A549 treated with Mapracorat at 1 μM for 4 hours (cell line): ENCODE measurements at places on chromosomes 6 and 20. TPM values are rescaled to one million over a fixed set of nuclear protein-coding genes. Genes with fewer than 3 reads are reported as not detected.

C20orf141 gene
- total RNA-seq: 0.39 to 0.49 TPM in 2 of 5 replicates, not detected in the others

COL11A2 gene
- total RNA-seq: 0.69 to 1.1 TPM (median 0.83 TPM) in 5 replicates

GSTA3 gene
- total RNA-seq: not detected in 5 replicates

UNC93A gene
- total RNA-seq: not detected in 5 replicates

OR2J3 gene
- not detected in 5 replicates for total RNA-seq

MEA1 gene
- 88.1 to 96.0 TPM (median 92.0 TPM) in 5 replicates for total RNA-seq

SLC35F1 gene
- total RNA-seq: not detected in 5 replicates

HAO1 gene
- total RNA-seq: not detected in 5 replicates

NFATC2 gene
- total RNA-seq: 7.5 to 10.4 TPM (median 8.6 TPM) in 5 replicates

CGAS gene
- total RNA-seq: 3.2 to 4.8 TPM (median 4.1 TPM) in 5 replicates

PCSK2 gene
- total RNA-seq: not detected in 5 replicates

DCDC2 gene
- 2.3 to 3.9 TPM (median 2.8 TPM) in 5 replicates for total RNA-seq

CDKAL1 gene
- total RNA-seq: 2.6 to 3.6 TPM (median 3.2 TPM) in 5 replicates

CD93 gene
- total RNA-seq: not detected in 5 replicates

GJA10 gene
- not detected in 5 replicates for total RNA-seq

VSTM2L gene
- total RNA-seq: 16.6 to 24.7 TPM (median 19.1 TPM) in 5 replicates

KCNK16 gene
- total RNA-seq: not detected in 5 replicates

VNN1 gene
- 0.06 to 0.15 TPM (median 0.10 TPM) in 3 of 5 replicates, not detected in the others for total RNA-seq

PPP1R14C gene
- total RNA-seq: 1.7 to 3.2 TPM (median 2.4 TPM) in 5 replicates

FOXS1 gene
- total RNA-seq: 0.17 to 0.86 TPM (median 0.61 TPM) in 5 replicates

PIGT gene
- total RNA-seq: 94.5 to 103 TPM (median 96.9 TPM) in 5 replicates

SLC17A2 gene
- not detected in 5 replicates for total RNA-seq

MCCD1 gene
- not detected in 5 replicates for total RNA-seq

BTBD3 gene
- 14.0 to 20.3 TPM (median 18.3 TPM) in 5 replicates for total RNA-seq

WASF1 gene
- total RNA-seq: 10.0 to 11.0 TPM (median 10.5 TPM) in 5 replicates

SUMO4 gene
- total RNA-seq: not detected in 5 replicates

OR2H2 gene
- total RNA-seq: not detected in 5 replicates

PDE10A gene
- total RNA-seq: 23.4 to 29.8 TPM (median 27.4 TPM) in 5 replicates

SMIM26 gene
- total RNA-seq: 115 to 163 TPM (median 128 TPM) in 5 replicates

ARMH2 gene
- not detected in 5 replicates for total RNA-seq

TRAM2 gene
- total RNA-seq: 29.7 to 36.7 TPM (median 34.3 TPM) in 5 replicates

TCP11 gene
- not detected in 5 replicates for total RNA-seq

PRKN gene
- 0.07 TPM in 2 of 5 replicates, not detected in the others for total RNA-seq

LY6G6C gene
- total RNA-seq: 0.21 to 0.24 TPM (median 0.23 TPM) in 3 of 5 replicates, not detected in the others

JAG1 gene
- 33.7 to 40.1 TPM (median 37.9 TPM) in 5 replicates for total RNA-seq

MAFB gene
- 0.11 to 0.23 TPM (median 0.13 TPM) in 5 replicates for total RNA-seq

MOG gene
- total RNA-seq: not detected in 5 replicates

BMP6 gene
- total RNA-seq: 15.1 to 21.5 TPM (median 19.6 TPM) in 5 replicates

SLC24A3 gene
- total RNA-seq: not detected in 5 replicates

PGBD1 gene
- total RNA-seq: 3.9 to 5.6 TPM (median 5.1 TPM) in 5 replicates

RBM38 gene
- total RNA-seq: 23.6 to 36.6 TPM (median 33.1 TPM) in 5 replicates

SALL4 gene
- 1.1 to 2.2 TPM (median 1.2 TPM) in 5 replicates for total RNA-seq

TREM2 gene
- not detected in 5 replicates for total RNA-seq

SRSF12 gene
- total RNA-seq: 1.0 to 2.0 TPM (median 1.9 TPM) in 5 replicates

ACTL10 gene
- 0.06 TPM in 1 of 5 replicates, not detected in the others for total RNA-seq

ZBTB46 gene
- total RNA-seq: 0.75 to 1.1 TPM (median 0.92 TPM) in 5 replicates

ENPP3 gene
- not detected in 5 replicates for total RNA-seq

SIRPA gene
- 21.3 to 26.1 TPM (median 23.9 TPM) in 5 replicates for total RNA-seq

SIM1 gene
- total RNA-seq: not detected in 5 replicates

LTA gene
- total RNA-seq: 0.10 to 0.16 TPM (median 0.12 TPM) in 3 of 5 replicates, not detected in the others

CNKSR3 gene
- 6.1 to 7.8 TPM (median 7.4 TPM) in 5 replicates for total RNA-seq

CPNE5 gene
- total RNA-seq: 0.06 to 0.20 TPM (median 0.12 TPM) in 5 replicates

HNF4A gene
- total RNA-seq: 14.6 to 20.3 TPM (median 19.1 TPM) in 5 replicates

COX4I2 gene
- not detected in 5 replicates for total RNA-seq

ATP6V1G2 gene
- 0.35 to 0.98 TPM (median 0.50 TPM) in 5 replicates for total RNA-seq
